ENCODE measurements at places on chromosomes 1 and 21. TPM values are rescaled to one million over a fixed set of nuclear protein-coding genes. Genes with fewer than 3 reads are reported as not detected.

Gene L1TD1
- 1.9 TPM for total RNA-seq

DNA sequence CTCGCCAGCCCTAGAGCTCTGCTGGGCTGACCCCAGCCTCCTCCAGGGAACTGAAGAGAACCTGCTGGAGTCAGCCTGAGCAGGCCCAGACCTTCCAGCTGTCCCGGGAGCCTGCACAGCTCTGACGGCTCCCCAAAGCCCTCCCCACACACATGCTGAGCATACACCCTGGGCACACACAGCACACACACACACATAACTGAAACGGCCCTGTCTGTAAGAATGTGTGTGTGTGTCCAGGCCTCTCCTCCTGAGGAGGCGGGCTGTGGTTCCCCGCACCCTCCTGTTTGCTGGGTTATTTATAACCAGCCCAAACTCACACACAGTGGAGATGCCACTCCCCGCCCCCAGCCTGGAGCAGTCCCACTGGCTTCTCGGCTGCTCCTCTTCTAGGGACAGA lies 20.2 kb downstream of the SDC3 start:
- no peaks in the 10 kb centered on the region for H3K27me3 ChIP-seq
- H3K4me1 ChIP-seq, result peaks cover 89% of the 10 kb centered on the region
- DNase-seq, result no peak
- peak overlapping the region; percentile 86 for H3K27ac ChIP-seq

DNA sequence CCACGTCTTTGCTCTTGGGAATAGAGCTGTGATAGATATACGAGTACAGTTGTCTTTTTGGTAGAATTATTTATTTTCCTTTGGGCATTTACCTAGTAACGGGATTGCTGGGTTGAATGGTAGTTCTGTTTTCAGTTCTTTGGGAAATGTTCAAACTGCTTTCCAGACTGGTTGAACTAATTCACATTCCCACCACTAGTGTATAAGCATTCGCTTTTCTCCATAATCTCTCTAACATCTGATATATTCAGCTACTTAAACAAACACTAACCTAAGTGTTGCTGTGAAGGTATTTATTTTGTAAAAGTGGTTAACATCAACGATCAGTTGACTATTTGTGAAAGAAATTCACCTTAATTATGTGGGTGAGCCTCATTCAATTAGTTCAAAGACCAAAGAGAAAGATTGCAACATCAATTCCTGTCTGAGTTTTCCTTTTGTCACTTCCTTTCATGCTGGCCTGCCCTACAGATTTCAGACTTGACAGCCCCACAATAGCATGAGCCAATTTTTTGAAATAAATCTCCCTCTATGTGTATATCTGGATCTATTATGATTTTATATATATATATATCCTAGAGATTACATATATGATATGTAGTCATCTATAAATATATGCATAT lies 26.7 kb upstream of the DUSP10 start:
- no peaks in the 10 kb centered on the region for H3K27me3 ChIP-seq
- H3K36me3 ChIP-seq, result no peaks in the 10 kb centered on the region
- DNase-seq, result no peak
- no peak overlapping the region for H3K4me3 ChIP-seq
- H3K27ac ChIP-seq, result no peak overlapping the region

Gene PCSK9
- 3.2 TPM for total RNA-seq

Gene HMCN1
- 16.5 TPM for total RNA-seq

Gene MROH9
- 0.06 TPM for total RNA-seq

GRCh38 chr1:170461762-170462384 lies 70.1 kb upstream of the GORAB start:
- H3K27ac ChIP-seq, result no peak overlapping the region
- H3K4me1 ChIP-seq, result no peaks in the 10 kb centered on the region

- peaks cover 5% of the 10 kb centered on the region for H3K4me1 ChIP-seq
- no peak overlapping the region for H3K27ac ChIP-seq
- no peak for DNase-seq
- H3K27me3 ChIP-seq, result no peaks in the 10 kb centered on the region
- no peak overlapping the region for H3K4me3 ChIP-seq
Observed at GRCh38 chr21:36478941-36479340, 981 bp downstream of the CLDN14 start.

Gene MMP23B
- 13.2 TPM for total RNA-seq

DNA sequence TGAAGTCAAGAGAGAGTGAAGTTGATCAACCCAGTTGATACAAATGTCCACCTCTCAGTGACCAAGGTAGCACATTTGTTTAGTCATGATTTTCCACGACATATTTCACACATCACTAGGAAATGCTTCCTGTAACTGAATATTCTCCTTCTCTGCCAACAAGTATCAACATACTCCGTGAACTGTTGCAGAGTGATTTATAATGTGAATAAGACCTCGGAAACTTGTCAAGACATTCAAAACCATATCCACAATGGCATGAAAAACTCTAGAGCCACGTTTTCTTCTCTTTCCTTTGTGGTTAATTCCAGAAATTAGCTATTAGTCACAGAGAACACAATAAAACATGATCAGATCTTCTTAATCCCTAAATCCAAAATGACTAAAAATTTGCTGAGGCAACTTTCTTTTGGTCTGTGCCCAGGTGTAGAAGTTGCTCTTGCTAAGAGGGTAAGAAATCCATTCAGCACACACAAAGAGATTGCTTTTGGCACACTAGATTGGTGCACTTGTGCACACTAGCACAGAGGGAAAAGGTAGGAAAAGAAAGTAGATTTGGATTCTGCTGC lies 244.3 kb upstream of the NRIP1 start:
- no peaks in the 10 kb centered on the region for H3K27me3 ChIP-seq
- H3K27ac ChIP-seq, result no peak overlapping the region
- H3K36me3 ChIP-seq, result no peaks in the 10 kb centered on the region
- no peaks in the 10 kb centered on the region for H3K4me1 ChIP-seq
- H3K4me3 ChIP-seq, result no peak overlapping the region

- no peaks in the 10 kb centered on the region for H3K36me3 ChIP-seq
- H3K27ac ChIP-seq, result no peak overlapping the region
- H3K4me1 ChIP-seq, result no peaks in the 10 kb centered on the region
- peak; percentile 14 for DNase-seq
- H3K27me3 ChIP-seq, result no peaks in the 10 kb centered on the region
- no peak overlapping the region for H3K4me3 ChIP-seq
Observed at GRCh38 chr1:240888039-240888786, 276.3 kb upstream of the GREM2 start.

GRCh38 chr1:77557053-77557452 lies 125.4 kb downstream of the ZZZ3 start:
- no peak overlapping the region for H3K27ac ChIP-seq
- H3K4me1 ChIP-seq, result no peaks in the 10 kb centered on the region
- no peak for DNase-seq

- no peaks in the 10 kb centered on the region for H3K27me3 ChIP-seq
- H3K4me1 ChIP-seq, result peaks cover 6% of the 10 kb centered on the region
- peaks cover 65% of the 10 kb centered on the region for H3K36me3 ChIP-seq
- no peak for DNase-seq
Observed at GRCh38 chr1:223763881-223764280, 51.5 kb downstream of the CAPN2 start.

DNA sequence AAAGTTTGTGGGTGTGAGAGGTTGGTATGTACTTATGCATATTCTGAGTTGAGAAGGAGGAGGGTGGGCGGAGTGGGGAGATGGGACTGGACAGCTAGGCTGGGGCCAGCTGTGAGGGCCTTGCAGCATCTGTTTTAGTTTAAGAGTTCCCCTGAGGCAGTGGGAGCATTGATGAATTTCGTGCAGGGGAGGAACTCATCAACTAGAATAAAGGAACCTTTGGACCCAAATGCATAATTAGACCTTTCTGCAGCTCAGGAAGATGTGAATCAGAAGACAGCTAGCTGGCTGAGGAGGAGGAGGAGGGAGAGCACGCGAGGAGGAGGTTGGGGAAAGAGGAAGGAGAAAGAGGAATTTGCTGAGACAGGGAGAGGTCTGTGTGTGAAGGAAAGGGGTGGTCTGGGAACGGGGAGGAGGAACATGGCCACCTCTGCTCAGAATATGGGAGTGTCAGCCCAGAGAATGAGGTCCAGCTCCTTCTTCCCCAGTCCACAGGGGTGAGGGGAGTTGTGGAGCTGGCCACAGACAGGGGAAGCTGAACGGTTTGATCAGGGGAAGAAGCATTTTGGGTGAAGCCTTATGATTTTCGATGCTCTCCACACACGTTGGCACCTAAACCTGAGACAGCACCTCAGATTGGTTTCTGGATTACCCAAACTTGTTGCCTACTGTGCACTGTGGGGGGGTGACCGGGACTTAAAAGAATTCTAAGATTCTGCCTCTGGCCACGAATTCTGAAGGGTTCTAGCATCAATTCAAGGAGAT lies 27.7 kb downstream of the MYOG start:
- DNase-seq, result no peak
- H3K27me3 ChIP-seq, result no peaks in the 10 kb centered on the region
- H3K27ac ChIP-seq, result no peak overlapping the region
- peaks cover 12% of the 10 kb centered on the region for H3K4me1 ChIP-seq

- no peak for DNase-seq
- H3K4me3 ChIP-seq, result no peak overlapping the region
- no peaks in the 10 kb centered on the region for H3K4me1 ChIP-seq
- H3K36me3 ChIP-seq, result no peaks in the 10 kb centered on the region
- no peaks in the 10 kb centered on the region for H3K27me3 ChIP-seq
- no peak overlapping the region for H3K27ac ChIP-seq
Observed at GRCh38 chr1:94656967-94657366, 115.4 kb upstream of the F3 start.

Gene CD5L
- total RNA-seq, result not detected

DNA sequence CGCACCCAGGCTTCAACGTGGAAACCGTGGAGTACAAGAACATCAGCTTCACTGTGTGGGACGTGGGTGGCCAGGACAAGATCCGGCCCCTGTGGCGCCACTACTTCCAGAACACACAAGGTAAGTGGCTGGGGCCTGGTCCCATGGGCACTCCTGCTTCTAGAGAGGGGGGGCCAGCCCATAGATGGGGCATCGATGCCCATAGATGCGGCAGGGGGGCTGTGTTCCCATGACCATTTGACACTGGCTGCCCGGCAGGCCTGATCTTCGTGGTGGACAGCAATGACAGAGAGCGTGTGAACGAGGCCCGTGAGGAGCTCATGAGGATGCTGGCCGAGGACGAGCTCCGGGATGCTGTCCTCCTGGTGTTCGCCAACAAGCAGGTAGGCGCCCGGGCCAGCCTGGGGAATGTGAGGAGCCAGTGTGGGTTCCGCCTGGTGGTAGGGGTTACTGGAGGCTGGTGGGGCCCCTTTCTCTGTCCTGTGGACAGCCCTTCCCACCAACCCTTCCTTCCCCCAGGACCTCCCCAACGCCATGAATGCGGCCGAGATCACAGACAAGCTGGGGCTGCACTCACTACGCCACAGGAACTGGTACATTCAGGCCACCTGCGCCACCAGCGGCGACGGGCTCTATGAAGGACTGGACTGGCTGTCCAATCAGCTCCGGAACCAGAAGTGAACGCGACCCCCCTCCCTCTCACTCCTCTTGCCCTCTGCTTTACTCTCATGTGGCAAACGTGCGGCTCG lies 5.6 kb downstream of the C1orf35 start:
- peaks cover 69% of the 10 kb centered on the region for H3K36me3 ChIP-seq
- no peaks in the 10 kb centered on the region for H3K27me3 ChIP-seq
- peaks cover 12% of the 10 kb centered on the region for H3K4me1 ChIP-seq
- no peak overlapping the region for H3K4me3 ChIP-seq
- no peak for DNase-seq

Gene MEX3A
- total RNA-seq, result 12.3 TPM

GRCh38 chr1:29148656-29149491 lies 25.2 kb upstream of the TMEM200B start:
- no peak for DNase-seq
- H3K27ac ChIP-seq, result no peak overlapping the region
- no peaks in the 10 kb centered on the region for H3K4me1 ChIP-seq
- H3K36me3 ChIP-seq, result peaks cover 67% of the 10 kb centered on the region
- no peak overlapping the region for H3K4me3 ChIP-seq

Gene BATF3
- total RNA-seq, result 3.0 TPM

- peaks cover 54% of the 10 kb centered on the region for H3K36me3 ChIP-seq
- H3K27me3 ChIP-seq, result no peaks in the 10 kb centered on the region
- no peak overlapping the region for H3K4me3 ChIP-seq
- H3K27ac ChIP-seq, result no peak overlapping the region
- H3K4me1 ChIP-seq, result peaks cover 48% of the 10 kb centered on the region
Observed at GRCh38 chr1:25772692-25773245, 27.2 kb upstream of the SELENON start.

DNA sequence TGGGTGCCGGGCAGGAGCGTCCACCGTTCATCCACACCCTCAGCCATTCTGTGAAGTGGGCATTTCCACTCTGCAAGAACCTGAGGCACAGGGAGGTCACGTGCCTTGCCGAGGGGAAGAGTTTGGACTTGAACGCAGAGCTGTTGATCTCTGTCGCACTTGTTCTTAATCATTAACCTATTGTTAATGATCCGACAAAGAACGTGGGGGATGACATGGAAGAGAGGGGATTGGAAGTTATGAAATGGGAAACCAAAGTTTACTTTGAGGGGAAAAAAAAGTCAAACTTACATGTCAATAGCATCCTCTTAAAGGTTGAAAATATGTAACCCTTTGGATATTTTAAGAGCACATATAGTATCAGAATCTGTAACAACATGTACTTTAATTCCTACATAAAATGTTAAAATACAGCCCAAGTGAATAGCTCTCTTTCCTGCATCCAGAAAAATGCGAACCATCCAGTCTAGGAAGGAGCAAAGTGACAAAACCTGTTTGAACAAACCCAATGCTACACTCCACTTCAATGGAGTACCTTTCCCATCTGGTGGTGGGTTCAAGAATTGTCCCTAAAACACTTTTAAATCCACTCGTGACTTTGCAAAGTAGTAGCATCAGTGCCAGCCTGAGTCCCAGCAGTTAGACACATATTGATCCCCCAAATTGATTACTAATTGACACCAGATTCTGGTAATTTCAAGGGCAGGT lies 75.5 kb downstream of the SETD4 start:
- no peaks in the 10 kb centered on the region for H3K27me3 ChIP-seq
- no peak overlapping the region for H3K4me3 ChIP-seq
- no peaks in the 10 kb centered on the region for H3K36me3 ChIP-seq
- no peak overlapping the region for H3K27ac ChIP-seq
- peaks cover 5% of the 10 kb centered on the region for H3K4me1 ChIP-seq

Gene ELF3
- total RNA-seq, result 0.59 TPM

GRCh38 chr1:200290010-200290685 lies 119.7 kb downstream of the ZNF281 start:
- no peak overlapping the region for H3K27ac ChIP-seq
- H3K4me3 ChIP-seq, result no peak overlapping the region
- H3K27me3 ChIP-seq, result no peaks in the 10 kb centered on the region
- no peaks in the 10 kb centered on the region for H3K4me1 ChIP-seq
